ENCODE measurements at places on chromosomes 5 and 9.

DNA sequence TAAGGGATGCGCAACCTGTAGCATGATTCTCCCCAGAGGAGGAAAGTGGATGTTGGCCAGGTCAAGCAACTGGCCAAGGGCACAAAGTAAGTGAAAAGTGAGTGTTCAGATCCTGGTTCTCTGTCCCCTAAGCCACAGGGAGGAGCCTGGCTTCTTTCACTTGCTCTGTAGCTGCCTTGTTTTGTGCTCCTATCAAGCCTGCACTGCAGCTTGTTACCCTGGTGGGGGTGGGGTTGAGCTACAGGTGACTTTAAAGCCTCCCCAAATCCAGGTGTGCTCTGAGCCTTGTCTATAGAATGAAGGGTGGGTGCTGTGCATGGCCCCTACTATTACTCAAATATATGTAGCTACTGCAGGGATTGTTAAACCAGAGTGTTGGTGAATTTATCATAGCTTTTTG is 32.9 kb downstream of the RALGPS1 start:
- no peak for DNase-seq

- no peak for DNase-seq
Measured at GRCh38 chr5:148993283-148993936, 69.5 kb downstream of the SH3TC2 start.

- no peak for DNase-seq
Measured at GRCh38 chr9:130465383-130466096, 20.8 kb downstream of the ASS1 start.

- no peak for DNase-seq
Measured at GRCh38 chr5:164053123-164053522, 547.7 kb downstream of the MAT2B start.

DNA sequence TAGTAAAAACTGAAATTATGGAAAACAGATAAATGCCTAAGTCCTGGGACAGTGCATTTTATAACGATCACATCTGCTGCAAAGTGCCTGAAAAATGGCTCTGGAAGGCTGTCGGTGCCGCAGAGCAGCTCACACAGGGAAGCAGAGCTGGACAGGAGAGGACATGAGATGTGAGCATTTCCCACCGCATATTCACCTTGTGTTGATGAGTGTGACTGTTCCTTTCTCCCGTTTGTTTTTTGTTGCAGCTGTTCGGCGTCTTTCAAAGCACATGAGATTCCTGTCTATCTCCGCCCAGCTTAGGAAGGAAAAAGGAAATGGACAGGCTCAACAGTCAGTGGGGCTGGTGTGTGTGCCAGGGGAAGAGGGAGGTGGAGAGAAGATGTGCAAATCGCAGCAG is 164.9 kb upstream of the SEMA6A start:
- DNase-seq: no peak

GRCh38 chr9:112086627-112087026 is 88.5 kb downstream of the SUSD1 start:
- no peak for DNase-seq

DNA sequence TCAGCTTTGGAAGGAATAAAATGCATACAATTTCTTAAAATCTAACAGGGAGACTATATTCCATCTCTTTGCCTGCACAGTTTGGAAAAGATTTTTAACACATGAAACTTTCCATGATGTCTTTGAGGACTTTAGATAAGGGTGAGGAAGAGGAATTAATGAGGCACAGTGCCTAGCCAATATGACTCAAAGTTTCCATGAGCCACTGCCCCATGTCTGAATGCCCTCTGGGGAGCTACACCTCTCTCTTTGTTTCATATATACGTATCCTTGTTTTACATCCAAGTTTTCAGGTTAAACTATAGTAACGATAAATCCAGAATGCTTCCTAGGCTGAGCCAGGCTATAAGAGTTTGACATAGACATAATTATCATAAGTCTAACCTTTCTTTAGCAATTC is 349.3 kb upstream of the TLE4 start:
- DNase-seq: no peak

DNA sequence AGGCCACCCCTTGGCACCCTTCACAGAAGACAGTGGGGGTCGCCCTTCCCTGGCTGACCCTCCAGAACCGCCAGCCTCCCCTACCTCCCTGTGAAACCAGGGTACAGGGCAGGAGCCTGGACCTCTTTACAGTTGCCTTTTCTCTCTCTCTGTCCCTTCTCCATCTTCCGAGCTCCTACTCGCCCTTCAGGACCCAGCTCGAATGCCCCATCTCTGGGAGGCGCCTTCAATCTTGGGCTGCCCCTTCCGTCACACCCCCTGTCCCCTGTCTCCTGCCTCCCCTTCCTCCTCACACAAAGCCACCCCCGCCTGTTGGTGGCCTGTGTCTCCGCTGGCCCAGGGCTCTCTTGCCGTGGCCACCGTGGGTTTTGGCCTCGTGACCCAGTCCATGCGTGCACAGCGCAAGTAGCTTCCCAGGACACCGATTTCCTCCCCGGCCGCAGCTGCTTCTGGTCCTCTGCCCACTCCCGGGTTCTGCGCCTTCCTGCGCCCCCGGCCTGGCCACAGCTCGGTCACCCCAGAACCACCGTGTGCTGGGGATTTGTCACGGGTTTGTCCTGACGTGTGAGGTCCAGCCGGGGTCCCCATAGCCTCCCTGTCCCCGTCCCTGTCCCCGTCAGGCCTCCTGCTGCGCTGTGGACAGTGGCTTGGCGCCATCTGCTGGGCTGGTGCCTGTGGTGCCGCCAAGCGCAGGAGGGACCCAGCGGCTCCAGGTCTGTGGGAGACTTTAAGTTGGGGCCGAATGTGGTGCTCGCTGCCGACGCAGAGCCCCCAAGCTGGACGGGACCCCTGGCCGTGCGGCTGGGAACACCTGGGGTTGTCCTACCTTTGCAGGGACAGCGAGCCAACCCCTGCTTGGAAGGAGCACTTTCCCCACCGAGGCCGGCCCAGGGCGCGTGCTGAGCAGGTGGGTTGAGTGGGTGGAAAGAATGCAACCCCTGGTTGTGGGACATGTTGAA is 4.0 kb upstream of the TMEM250 start:
- DNase-seq: peak; percentile 72

DNA sequence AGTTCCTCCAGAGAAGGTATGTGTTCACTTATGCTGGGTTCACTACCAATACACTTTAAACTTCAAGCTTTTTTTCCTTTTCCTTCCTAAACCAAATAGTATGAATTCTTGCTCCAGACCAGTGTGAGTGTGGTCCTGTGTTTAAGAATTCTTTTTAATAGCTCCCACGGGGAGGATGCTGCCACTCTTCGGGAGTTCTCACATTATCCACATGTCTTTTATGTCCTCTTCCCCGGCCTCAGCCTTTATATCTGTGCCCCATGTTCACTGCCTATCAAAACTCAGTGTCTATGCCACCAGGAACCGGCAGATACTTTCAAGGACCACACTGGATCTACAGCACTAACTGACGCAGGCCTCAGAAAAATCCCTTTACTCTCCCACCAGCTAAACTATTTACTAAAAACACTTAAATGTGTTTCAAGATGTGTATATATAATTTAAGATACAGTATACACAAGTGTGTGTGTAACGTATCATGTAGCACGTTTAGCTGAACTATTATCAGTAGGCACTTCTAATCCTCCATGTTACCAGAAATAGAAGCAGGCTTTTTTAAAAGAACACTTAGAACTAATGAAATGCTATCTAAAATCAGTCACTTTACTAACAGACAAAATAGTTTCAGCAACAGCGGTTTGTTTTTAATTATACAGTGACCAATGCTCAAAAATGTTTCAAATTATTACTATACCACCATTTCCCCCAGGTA is 88.0 kb downstream of the PLPP1 start:
- no peak for DNase-seq

GRCh38 chr5:123436201-123436600 is 13.0 kb upstream of the CEP120 start:
- no peak for DNase-seq

Measured in activated CD4-positive, alpha-beta T cell treated with anti-CD3 and anti-CD28 coated beads, Interleukin-2, amount 50 U/mL, for 4 hours (primary cell).